Stimulated activated CD8-positive, alpha-beta memory T cell treated with anti-CD3 and anti-CD28 coated beads, Interleukin-12 subunit alpha, Interleukin-12 subunit beta, amount 100 ng/mL, for 4 hours (primary cell): ENCODE measurements at places on chromosomes 1 and 21.

- no peak for DNase-seq
These were observed 57.6 kb downstream of the TRIM33 start for GRCh38 chr1:114453361-114453784.

DNA sequence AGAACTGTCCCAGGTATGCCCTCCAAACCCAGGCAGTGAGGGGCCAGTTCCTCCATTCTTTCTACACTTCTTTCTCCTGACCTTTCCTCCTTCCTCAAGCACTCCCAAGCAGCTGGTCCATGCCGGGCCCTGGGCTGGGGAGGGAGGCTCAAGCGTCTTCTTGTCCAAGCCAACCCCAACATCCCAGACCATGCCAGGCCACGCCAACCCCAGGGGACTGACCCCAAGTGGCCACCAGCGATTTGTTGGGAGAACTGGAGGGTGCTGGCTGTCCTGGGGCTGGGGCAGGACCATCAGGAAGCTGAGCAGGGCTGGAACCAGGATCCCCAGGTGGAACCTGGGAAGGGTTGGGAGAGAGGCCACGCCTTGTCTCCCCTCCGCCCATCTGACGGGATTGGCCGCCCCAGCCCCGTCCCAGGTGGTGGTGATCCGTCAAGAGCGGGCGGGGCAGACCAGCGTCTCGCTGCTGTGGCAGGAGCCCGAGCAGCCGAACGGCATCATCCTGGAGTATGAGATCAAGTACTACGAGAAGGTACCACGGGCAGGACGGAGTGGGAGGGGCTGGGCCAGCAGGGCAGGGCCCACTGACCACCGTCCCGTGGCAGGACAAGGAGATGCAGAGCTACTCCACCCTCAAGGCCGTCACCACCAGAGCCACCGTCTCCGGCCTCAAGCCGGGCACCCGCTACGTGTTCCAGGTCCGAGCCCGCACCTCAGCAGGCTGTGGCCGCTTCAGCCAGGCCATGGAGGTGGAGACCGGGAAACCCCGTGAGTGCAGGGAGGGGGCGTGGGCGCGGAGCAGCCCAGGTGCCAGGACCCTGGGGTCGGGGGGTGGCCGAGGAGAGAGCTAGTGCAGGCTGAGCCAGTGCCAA, 29.9 kb downstream of the EPHA8 start:
- no peak for DNase-seq

GRCh38 chr1:111225717-111226400, 1.7 kb upstream of the CHI3L2 start:
- no peak for DNase-seq

DNA sequence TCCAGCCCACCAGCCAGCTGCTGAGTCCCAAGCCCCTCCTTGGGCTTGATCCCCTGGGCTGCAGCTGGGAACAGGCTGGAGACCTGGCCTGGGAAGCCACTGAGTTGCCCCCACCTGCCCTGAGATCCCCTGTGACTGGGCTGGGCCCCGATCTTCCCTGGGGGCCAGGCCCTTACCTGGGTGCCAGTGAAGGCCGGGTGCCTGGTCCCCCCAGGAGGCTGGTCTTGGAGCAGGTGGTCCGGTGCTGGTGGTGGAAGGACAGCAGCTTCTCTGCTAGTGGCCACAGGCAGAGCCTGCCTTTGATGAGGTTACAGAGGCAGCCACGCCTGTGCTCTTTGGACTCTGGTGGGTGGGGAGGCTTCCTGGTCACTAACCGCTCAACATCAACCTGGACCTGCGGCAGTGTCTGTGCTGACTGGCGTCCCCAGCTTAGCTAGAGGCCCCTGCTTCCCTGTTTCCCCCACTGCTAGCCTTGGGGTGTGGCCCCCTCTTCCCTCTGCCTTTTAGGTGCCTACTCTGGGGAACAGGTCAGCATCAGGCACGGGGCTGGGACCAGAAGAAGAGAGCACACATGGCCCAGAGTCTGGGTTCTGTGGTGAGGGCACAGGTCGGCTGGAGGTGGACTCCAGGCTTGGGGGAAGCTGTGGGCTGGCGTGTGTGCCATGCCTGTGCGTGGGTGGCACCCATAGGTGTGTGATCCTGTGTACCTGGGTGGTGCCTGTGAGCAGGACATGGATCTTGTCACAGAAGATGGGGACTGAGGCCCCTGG, at the start of gene EPS8L3:
Gene EPS8L3, minus strand, starts transcription at position 278 of the 770 bp plus-strand sequence. CDS start 2,174 bp downstream, outside the sequence.
- no peak for DNase-seq

- no peak for DNase-seq
These were observed 8.3 kb downstream of the TENT5C start for GRCh38 chr1:117613969-117614729.

DNA sequence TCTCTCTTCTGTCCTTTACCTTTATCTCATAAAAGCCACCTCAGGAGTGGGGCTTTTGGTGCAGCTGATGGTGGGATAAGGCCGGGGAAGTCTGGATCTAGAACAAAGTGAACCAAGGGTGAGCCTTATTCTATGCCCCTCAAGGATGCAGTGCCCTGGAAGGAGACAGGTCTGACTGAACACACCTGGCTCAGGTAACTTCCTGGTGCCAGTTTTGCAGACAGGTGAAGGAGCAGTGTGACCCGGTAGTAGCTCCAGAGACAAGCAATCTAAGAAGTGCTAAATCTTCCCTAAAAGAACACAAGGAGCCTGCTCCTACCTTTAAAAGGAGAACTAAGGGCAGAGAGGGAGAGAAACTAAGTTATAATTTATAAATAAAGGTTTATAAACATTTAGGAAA, 2.9 kb downstream of the KCNJ15 start:
- no peak for DNase-seq

GRCh38 chr1:222995236-222995580, 147.8 kb downstream of the TLR5 start:
- no peak for DNase-seq

GRCh38 chr1:94578856-94579255, 37.3 kb upstream of the F3 start:
- DNase-seq, result no peak

DNA sequence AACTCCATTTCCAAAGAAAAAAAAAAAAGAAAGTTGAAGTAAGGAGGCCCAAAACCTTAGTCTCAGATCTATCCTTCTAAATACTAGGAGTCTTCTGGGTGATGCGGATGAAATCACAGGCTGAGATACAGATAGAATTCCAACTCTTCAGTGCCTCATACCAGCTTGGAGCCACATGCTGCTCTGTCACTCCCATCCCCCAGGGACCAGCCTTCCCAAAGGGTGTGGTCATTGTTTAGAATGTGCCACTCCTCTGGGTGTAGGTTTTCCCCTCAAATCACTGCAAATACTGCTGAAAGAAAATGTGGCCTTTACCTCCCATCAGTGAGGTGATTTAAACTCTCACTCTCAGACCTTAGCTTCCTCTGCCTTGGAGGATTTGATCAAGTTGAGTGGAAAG, 112.9 kb downstream of the CDC7 start:
- DNase-seq, result no peak

DNA sequence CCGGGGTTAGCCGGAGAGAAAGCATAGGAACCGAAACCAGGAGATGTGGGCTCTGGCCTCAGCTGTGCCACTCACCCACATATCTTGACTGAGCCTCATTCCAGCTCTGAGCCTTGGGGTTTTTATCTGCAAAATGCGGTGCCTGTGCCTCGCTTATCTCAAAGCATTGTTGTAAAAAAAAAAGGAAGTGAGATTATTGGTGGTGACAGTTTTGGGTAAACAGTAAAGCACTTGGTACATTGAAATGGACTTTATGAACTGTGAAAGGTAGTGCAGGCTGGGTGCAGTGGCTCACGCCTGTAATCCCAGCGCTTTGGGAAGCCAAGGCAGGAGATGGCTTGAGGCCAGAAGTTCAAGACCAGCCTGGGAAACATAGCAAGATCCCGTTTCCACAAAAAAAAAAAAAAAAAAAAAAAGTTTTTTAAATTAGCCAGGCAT, 3.8 kb downstream of the PTAFR start:
- no peak for DNase-seq

GRCh38 chr21:20999659-21000058, 1.4 kb downstream of the NCAM2 start:
- no peak for DNase-seq

DNA sequence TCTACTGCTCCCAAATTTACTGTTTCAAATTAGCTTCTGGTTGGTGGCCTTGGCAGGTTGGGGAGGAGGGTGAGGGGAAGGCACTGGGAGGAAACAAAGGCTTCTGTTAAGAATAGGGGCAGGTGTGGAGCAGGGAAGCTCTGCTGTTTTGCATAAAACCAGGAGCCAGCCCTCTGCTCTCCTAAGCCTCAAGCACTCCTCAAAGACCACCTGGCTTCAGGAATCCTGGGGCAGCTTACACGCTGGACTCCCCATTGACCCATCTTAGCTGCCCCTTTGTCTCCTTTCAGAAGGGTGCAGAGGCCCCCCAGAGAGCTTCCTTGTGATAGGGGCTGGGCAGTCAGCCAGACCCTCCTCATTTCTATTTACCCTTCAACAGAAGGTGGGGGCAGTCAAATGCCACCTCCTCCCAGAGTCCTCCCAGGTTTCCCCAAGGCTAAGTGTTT, 11.5 kb upstream of the DHRS3 start:
- DNase-seq, result no peak

DNA sequence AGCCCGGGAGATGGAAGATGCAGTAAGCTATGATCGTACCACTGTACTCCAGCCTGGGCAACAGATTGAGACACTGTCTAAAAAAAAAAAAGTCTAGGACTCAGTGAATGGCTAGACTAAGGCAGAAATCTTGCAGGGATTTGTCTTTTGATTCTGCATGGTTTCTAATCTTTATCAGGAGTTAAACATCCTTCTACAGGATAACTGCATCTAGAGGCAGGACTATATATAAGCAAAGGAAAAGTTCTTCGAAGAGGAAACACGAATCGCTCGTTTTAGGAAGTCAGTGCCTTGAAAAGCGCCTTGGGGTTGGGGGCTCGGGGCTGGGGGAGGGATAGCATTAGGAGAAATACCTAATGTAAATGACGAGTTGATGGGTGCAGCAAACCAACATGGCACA, 602 bp upstream of the UFC1 start:
- no peak for DNase-seq
